Activated CD4-positive, alpha-beta T cell treated with anti-CD3 and anti-CD28 coated beads, Interleukin-2, amount 10 ng/mL, durations not matched to agents 24 days and 14 days (primary cell): ENCODE measurements at places on chromosomes 13 and 19. TPM values are rescaled to one million over a fixed set of nuclear protein-coding genes. Genes with fewer than 3 reads are reported as not detected.

DNA sequence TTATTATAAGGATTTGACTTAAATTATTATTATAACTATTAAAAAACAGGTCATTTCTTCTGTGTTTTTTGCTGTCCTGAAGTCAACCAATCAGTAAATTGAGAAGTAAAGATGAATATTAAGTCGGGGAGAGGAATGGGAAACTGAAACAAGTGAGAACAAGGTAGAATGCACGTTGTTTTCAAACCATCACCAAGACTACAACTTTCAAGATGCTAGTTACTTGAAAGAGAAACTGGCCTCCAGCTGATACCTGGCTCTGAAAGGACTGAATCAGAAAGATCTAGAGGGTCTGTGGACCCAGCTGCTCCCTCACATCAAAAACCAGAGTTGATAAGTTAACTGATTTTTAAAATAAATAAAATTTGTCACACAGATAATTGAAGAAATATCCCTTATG, 1301.5 kb upstream of the ATXN8OS start:
- no peak overlapping the region for H3K4me3 ChIP-seq
- H3K36me3 ChIP-seq: no peaks in the 10 kb centered on the region
- no peak for DNase-seq
- H3K27ac ChIP-seq: no peak overlapping the region
- H3K4me1 ChIP-seq: no peaks in the 10 kb centered on the region

DNA sequence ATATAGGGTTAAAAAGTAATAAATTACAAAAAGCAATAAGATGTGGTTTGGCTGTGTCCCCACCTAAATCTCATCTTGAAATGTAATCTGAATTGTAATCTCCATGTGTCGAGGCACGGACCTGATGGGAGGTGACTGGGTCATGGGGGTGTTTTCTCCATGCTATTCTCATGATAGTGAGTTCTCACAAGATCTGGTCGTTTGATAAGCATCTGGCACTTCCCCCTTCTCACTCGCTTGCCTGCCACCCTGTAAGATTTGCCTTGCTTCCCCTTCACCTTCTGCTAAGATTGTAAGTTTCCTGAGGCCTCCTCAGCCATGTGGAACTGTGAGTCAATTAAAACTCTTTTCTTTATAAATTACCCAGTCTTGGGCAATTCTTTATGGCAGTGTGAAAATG, 577.4 kb downstream of the TBC1D4 start:
- DNase-seq: no peak
- H3K27me3 ChIP-seq: no peaks in the 10 kb centered on the region
- no peak overlapping the region for H3K4me3 ChIP-seq

DNA sequence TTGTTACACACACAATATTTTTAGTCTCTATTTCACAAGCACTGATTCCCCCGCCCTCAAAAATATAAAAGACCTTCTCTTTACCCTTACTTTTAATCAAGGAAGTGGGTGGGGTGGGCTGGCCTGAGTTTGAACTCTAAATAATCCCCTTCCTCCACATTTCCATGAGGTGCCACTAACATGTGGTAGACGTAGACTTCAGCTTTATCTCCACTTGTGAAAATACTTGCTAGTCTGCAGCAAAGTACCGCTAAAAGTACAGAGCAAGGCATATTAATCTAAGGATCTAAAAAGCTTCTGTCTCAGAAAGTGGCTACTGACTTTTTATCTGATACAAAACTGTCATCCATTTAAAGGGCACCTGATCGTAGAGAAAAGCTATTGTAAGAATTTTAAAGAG, 739.6 kb upstream of the SLC10A2 start:
- H3K27ac ChIP-seq: no peak overlapping the region
- H3K36me3 ChIP-seq: no peaks in the 10 kb centered on the region
- no peaks in the 10 kb centered on the region for H3K27me3 ChIP-seq
- no peaks in the 10 kb centered on the region for H3K4me1 ChIP-seq
- H3K4me3 ChIP-seq: no peak overlapping the region

DNA sequence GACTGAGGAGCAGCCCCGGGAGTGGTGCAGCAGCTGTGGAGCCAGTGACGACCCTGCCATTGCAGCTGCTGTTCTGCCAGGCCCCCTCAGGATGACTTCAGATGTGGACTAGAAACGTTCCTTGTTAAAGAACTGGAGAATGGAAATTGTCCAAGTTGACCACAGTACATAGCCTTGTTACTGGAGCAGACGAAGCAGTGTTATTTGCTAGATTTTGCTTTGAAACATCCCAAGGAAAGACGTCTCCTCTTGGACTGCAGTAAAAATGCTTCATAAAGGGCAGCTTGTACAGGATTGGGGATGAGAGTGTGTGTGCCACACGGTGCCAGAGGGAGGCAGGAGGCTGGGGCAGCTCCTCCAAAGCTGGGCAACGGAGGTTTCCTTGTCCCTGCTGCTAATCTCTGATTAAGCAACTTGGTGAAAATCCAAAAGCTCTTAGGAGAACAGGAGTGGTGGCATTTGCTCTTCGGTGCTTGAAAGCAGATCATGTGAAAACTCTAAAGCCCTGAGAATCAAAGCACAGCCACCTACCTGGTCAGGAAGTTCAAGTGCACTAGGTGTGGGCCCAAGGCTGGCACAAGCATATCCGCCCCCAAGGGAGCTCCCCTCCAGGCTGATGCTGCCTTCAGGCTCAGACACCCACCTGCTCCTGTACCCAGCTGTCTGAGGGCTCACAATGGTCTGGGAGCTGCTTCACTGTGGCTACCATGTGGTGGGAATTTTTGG, 34.5 kb downstream of the SHISA2 start:
- H3K4me3 ChIP-seq: no peak overlapping the region
- no peaks in the 10 kb centered on the region for H3K27me3 ChIP-seq
- H3K4me1 ChIP-seq: peaks cover 9% of the 10 kb centered on the region
- no peak for DNase-seq
- peaks cover 7% of the 10 kb centered on the region for H3K36me3 ChIP-seq

Gene PSG6
- not detected in 2 replicates for total RNA-seq

Gene IZUMO4
- total RNA-seq: 9.5 and 10.0 TPM in 2 replicates

Gene SYNE4
- total RNA-seq: 2.2 and 2.9 TPM in 2 replicates

Gene NLRP4
- total RNA-seq: not detected in 2 replicates
